GM23338 (cell line): ENCODE measurements at places on chromosomes 1 and 21.

DNA sequence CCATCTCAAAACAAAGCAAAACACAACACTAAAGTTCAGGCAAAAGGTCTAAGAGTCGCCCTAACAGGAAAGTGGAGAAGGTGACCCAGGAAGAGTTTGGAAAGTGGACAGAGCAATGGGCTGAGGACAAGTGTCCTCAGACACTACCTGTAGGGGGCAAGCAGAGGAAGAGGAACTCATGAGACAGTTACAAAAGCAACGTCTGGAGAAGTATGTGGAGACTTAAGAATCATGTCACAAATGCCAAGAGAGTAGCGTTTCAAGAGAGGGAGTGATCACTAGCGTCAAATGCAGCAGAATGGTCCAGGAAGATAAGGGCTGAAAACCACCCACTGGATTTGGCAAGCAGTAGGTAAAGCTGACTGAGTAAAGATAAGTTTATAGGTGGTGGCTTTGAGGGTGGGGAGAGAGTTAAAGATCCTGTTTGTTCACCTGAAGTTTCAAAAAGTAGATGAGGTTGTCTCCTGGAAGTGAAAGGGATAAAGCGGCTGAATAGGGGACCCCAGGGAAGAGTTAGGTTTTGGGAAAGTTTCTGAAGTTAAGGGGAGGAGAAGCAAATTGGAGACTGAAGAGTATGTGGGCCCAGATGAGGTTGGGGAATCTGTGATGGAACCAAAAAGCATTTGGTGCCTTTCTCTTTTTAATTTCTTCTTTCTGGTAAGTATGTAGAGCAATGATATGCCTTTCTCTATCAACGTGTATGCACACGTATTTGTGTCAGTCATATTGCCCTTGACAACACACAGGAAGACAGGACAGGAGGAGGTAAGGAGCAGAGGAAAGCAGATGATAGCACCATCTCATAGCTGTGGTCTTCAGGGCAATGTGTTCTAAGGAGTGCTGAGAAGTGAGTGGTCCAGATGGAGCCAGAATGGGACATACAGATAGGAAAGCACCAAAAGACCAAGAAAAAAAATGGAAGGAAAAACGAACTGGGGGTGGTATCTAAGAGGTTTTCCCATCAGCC is 3.1 kb downstream of the BSDC1 start:
- no peak overlapping the region for H3K27ac ChIP-seq
- H3K36me3 ChIP-seq, result 0 out of 2 replicates have a peak, but pooled peaks cover 6% of the 10 kb centered on the region
- H3K4me1 ChIP-seq, result peaks cover 10% of the 10 kb centered on the region; the same call in 1 of the 2 replicates

DNA sequence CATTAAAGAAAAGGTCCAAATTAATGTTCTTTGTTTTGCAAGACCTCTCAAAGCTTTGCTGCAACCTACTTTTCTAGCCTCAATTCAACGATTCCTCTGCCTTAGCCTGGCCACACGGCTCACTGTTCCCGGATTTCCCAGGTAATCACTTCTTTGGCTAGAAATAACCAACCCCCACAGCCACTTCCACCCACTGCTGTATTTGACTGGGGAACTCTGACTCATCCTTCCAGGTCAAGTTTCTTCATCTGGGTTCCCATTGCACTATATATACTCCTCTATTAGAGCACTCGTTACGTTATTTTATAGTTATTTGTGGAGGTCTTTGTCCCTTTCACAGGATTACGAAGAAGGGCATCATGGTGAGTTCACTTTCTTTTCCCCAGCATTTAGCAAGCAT is 185.9 kb downstream of the CACNA1E start:
- H3K27ac ChIP-seq, result no peak overlapping the region
- H3K4me1 ChIP-seq, result no peaks in the 10 kb centered on the region; the same call in 1 of the 2 replicates
- H3K36me3 ChIP-seq, result no peaks in the 10 kb centered on the region
- DNase-seq, result no peak
- no peaks in the 10 kb centered on the region for H3K27me3 ChIP-seq

DNA sequence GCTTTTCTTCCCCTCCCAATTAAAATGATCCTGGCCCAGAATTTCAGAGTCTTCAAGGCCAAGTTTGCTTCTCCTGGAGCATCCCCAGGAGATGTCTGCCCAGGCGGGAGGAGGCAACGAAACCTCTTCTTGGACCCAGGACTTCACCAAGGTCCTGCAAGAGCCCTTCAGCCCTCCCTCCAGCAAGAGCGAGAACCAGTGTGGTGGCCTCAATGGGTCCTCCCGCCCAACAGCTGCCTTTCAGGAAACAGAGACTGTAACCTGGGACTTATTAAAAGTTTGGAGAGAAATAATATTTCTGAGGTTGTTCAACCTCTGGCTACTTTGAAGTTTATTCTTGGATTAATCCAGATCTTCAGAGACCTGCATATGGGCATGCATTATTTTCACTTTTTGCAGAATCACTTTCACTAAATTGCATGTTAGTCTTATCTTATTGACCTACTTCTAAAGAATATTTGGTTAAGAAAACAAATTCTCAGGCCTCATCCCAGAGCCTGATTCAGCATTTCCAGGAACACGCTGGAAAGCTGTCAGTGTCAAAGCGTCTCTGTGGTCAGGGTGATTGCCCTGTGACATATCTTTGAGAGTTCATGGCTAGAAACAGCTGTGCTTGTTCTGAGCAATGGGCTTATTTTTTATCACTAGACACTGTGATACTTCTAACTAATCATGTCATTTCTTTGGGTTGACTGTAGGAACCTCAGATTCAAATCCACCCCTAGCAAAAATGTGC is 66.0 kb upstream of the CLDN14 start:
- H3K27ac ChIP-seq, result no peak overlapping the region
- H3K27me3 ChIP-seq, result peaks cover 4% of the 10 kb centered on the region; the same call in 1 of the 2 replicates
- H3K36me3 ChIP-seq, result no peaks in the 10 kb centered on the region
- H3K4me3 ChIP-seq, result no peak overlapping the region
- DNase-seq, result no peak

DNA sequence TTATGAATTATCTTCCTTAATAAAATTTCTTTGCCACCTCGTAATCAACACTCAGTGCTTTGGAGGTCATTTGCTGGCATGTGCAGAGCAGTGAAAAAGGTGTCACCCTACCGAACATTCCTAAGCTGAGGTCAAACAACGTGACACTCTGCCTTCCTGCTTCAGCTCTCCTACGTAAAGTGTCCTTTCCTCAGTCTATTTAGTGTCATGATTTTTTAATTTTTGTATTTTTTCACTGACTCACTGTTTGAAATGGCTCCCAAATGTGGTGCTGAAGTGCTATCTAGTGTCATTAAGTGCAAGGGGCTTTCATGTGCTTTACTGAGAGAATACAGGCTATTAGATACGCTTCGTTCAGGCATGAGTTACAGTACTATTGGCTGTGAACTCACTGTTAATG is 37.0 kb upstream of the ITPKB start:
- no peak overlapping the region for H3K4me3 ChIP-seq
- no peaks in the 10 kb centered on the region for H3K36me3 ChIP-seq
- H3K4me1 ChIP-seq, result no peaks in the 10 kb centered on the region
- H3K27me3 ChIP-seq, result no peaks in the 10 kb centered on the region

DNA sequence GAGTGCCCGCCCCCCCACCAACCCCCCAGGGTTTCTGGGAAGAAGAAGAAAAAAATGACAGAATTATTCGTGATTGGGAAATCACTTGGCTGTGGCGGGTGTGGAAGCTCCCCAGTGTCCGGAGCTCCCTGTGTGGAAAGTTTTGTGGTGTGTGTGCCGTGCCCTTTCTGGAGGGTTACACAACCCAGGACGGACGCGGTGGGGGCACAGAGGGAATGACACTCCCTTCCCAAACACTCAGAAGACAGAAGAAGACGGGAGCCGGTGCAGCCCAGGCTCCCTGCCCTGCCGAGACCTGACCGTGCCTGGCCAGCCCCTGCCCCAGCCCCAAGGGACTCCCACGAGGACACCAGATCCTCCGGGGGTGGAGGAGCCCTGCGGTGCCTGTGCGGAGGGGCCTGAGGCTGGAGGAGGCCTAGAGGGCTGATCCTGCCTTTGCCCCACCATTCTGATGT is 33.0 kb upstream of the ADARB1 start:
- H3K27me3 ChIP-seq, result no peaks in the 10 kb centered on the region
- DNase-seq, result no peak
- no peaks in the 10 kb centered on the region for H3K4me1 ChIP-seq
- no peak overlapping the region for H3K4me3 ChIP-seq
- no peaks in the 10 kb centered on the region for H3K36me3 ChIP-seq

DNA sequence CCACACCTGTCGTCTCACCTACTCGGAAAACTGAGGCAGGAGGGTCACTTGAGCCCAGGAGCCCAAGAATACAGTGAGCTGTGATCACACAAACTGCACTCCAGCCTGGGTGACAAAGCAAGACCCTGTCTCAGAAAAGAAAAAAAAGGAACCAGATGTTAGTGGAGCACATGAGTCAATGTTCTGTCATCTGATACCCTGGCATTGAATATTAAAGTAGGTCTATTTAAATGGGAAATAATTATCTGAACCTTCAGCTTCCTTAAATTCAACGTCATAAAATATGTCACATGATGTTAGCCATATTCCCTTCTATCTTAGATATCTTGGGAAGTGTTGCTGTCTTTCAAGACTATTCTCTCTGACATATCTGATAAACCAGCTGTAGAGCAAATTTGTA is 47.3 kb downstream of the NCAM2 start:
- no peaks in the 10 kb centered on the region for H3K27me3 ChIP-seq
- 0 out of 2 replicates have a peak overlapping the region, but pooled peaks have one; percentile 9 for H3K4me3 ChIP-seq
- no peak for DNase-seq
- peak overlapping the region; percentile 37 for H3K27ac ChIP-seq
- peaks cover 23% of the 10 kb centered on the region for H3K4me1 ChIP-seq

DNA sequence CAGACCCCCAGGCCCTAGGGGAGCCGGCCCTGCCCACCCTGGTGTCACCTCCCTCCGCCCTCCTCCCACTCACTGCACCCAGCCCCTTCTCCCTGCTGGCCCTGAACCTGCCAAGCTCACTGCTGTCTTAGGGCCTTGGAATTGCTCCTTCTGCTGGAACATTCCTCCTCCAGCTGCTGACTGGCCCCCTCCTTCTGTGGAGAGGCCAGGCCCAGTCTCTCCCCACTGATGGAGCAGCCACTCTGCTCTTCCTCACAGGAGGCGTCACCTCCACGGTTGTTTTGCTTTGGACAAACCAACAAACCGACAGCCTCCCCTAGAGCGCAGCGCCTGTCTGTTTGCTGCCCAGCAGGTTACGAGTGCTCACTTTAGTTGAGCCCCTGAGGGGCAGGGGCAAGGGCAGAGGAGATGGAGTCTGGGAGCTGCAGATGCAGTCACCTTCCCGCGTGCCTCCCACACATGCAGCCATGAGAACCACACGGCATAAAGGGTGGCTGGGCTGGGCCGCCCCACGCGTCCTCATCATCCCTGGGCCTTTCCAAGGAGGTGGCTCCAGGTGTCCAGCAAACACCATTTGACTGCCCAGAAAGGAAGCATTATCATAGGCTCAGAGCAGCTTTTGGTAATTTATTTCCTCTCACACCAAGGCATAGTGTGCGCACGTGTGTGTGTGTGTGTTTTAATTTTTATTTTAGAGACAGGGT is 9.4 kb downstream of the OXCT2 start:
- no peaks in the 10 kb centered on the region for H3K27me3 ChIP-seq
- no peak for DNase-seq
- H3K36me3 ChIP-seq, result no peaks in the 10 kb centered on the region
- no peak overlapping the region for H3K4me3 ChIP-seq
- no peaks in the 10 kb centered on the region for H3K4me1 ChIP-seq
- H3K27ac ChIP-seq, result no peak overlapping the region
